ENCODE measurements at places on chromosomes 4 and X. TPM values are rescaled to one million over a fixed set of nuclear protein-coding genes. Genes with fewer than 3 reads are reported as not detected.

GRCh38 chr4:18914182-18914581, 892.6 kb upstream of the LCORL start:
- no peaks in the 10 kb centered on the region for H3K27me3 ChIP-seq
- H3K36me3 ChIP-seq, result no peaks in the 10 kb centered on the region
- DNase-seq, result no peak
- no peaks in the 10 kb centered on the region for H3K4me1 ChIP-seq
- no peak overlapping the region for H3K4me3 ChIP-seq

DNA sequence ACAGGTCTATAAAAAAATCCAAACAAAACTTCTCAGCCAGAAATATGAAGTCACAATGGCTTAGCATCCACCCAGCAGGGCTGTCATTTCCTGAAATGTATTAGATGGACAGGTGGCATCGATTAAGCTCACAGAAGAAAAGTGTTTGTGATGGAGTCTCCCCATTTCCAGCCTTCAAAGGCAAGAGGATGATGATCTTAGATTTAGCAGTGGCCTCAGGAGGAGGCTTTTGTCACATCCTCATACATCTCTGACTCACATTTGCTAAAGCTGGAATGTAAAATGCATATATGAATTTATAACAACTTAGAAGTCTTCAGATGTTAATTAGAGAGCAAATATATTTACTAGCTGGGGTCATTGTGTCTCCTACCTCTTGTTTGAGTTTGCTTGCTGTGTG, 441.9 kb downstream of the SPRY1 start:
- no peak for DNase-seq
- no peak overlapping the region for H3K27ac ChIP-seq
- no peaks in the 10 kb centered on the region for H3K27me3 ChIP-seq
- H3K4me1 ChIP-seq, result no peaks in the 10 kb centered on the region
- no peaks in the 10 kb centered on the region for H3K36me3 ChIP-seq

DNA sequence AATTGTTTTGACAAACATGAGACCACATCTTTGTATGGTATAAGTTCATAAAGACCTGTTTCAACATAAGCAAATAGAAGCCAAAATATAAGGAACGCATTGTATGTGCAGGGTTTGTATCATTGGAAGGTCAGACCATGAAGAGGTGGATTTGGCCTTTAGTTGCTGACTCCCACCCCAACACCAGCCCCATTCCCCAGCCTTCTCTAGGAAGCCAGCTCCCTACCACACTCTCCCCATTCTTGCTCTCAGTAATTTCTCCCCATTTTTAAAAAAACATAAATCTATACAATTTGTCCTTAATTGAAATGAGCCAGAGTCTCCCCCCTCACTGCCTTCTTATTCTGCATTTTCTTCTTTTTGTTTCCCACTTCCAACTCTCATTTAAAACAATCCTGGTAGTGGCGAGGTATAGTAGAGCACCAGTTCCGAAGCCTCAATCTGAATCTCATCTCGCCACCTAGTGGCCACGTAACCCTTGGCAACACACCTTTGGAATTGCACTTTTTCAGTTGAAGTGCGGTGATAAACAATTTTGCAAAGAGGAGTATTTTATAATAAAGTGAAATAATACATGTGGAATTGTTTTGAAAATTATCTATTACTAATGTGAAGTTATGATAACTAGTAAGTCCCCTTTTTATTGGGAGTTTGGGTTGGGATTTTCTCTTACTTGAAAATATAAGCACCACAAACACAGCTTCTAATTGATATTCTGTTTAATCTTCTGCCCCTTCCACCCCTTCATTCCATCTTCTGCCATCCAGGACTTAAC, 126.6 kb downstream of the ASB9 start:
- H3K27me3 ChIP-seq, result no peaks in the 10 kb centered on the region
- peak overlapping the region; percentile 57 for H3K4me3 ChIP-seq
- peak overlapping the region; percentile 37 for H3K27ac ChIP-seq
- peaks cover 12% of the 10 kb centered on the region for H3K4me1 ChIP-seq

DNA sequence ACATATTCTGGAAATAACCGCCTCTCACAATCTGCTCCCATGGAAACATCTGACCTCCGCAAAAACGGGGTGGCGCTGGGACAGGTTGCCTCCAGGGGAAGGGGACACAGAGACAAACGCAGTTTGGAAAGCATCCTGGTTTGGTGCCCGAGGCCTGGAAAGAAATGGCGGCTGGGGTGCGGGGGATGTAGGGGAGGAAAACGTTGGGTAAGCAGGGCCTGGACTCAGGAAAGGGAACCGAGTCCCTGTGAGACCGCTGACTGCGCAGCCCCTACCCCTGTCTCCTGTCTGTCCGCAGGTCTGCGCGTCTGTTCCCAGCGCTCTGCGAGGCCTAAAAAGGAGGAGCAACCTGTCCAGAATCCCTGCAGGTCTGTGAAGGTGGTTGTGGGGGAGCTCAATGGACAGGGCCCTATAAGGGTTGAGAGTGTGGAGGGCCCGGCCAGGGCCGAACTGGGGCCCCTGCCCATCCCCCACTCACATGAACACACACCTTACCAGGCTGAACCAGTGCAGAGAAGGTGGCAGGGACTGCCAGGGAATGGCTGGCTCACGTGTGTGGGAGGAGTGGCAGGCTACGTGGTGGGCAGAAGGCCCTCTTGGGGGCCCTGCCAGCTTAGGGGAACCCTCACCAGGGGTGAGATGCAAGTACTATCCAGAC, 672 bp downstream of the TCEAL3 start:
- H3K4me1 ChIP-seq, result no peaks in the 10 kb centered on the region
- H3K27ac ChIP-seq, result peak overlapping the region; percentile 35
- peaks cover 23% of the 10 kb centered on the region for H3K27me3 ChIP-seq
- H3K36me3 ChIP-seq, result no peaks in the 10 kb centered on the region

Gene GYPA
- not detected for total RNA-seq

- no peak for DNase-seq
- H3K36me3 ChIP-seq, result no peaks in the 10 kb centered on the region
- H3K27me3 ChIP-seq, result no peaks in the 10 kb centered on the region
- no peak overlapping the region for H3K4me3 ChIP-seq
Observed at GRCh38 chrX:136041254-136041812, 56.1 kb downstream of the SLC9A6 start.

DNA sequence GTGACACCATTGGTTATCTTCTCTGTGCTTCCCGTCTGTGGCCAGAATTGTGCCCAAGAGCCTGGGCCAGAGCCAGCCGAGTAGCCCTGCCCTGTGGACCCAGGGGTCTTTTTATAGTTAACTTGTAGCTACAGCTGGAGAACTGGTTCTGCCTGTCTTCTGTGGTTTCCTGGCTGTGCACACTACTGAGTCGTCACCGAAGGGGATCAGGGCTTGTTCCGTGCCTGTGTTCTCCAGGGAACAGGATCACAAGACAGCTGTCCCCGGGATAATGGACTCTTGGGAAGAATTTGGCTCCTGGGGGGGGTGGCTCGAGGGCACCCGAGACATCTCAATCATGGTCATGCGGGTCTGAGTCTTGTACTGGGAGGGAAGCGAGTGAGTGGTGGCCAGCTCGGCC, 22.1 kb upstream of the OPN1LW start:
- no peaks in the 10 kb centered on the region for H3K36me3 ChIP-seq
- H3K4me3 ChIP-seq, result no peak overlapping the region
- no peak for DNase-seq
- no peak overlapping the region for H3K27ac ChIP-seq
- no peaks in the 10 kb centered on the region for H3K27me3 ChIP-seq

- H3K27me3 ChIP-seq, result peaks cover 38% of the 10 kb centered on the region
- no peak overlapping the region for H3K27ac ChIP-seq
- no peak overlapping the region for H3K4me3 ChIP-seq
- no peak for DNase-seq
- H3K36me3 ChIP-seq, result no peaks in the 10 kb centered on the region
Observed at GRCh38 chr4:87855559-87855958, 22.8 kb downstream of the MEPE start.

GRCh38 chrX:109760922-109761250, 27.8 kb upstream of the ACSL4 start:
- H3K27ac ChIP-seq, result no peak overlapping the region
- no peak for DNase-seq
- H3K4me3 ChIP-seq, result no peak overlapping the region
- H3K36me3 ChIP-seq, result peaks cover under 1% of the 10 kb centered on the region
- peaks cover 18% of the 10 kb centered on the region for H3K4me1 ChIP-seq

- no peak overlapping the region for H3K27ac ChIP-seq
- H3K27me3 ChIP-seq, result no peaks in the 10 kb centered on the region
- peaks cover 4% of the 10 kb centered on the region for H3K36me3 ChIP-seq
- H3K4me1 ChIP-seq, result no peaks in the 10 kb centered on the region
- no peak for DNase-seq
Observed at GRCh38 chr4:74757136-74757535, 37.2 kb downstream of the BTC start.

Gene PFKFB1
- total RNA-seq, result 0.24 TPM

Gene CCDC149
- total RNA-seq, result not detected

DNA sequence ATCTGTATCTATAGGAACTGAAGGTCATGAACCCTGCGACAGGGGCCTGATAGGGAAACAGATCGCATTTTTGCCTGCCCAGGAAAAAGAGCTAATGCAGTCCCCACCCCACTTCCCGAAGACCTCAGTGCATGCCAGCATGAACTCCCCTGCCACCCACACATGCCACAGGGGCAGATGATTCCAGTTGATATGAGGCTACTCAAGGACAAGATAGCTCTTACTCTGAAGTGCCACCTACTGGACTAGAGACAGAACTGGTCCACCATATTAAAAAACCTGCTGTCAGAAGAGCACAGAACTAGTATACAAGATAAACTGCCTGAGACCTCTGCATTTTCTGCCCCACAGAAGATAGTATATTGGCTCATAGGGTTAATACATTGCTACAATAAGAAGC, 68.0 kb downstream of the YIPF7 start:
- H3K4me3 ChIP-seq, result no peak overlapping the region
- no peak for DNase-seq
- H3K36me3 ChIP-seq, result no peaks in the 10 kb centered on the region
- H3K4me1 ChIP-seq, result no peaks in the 10 kb centered on the region

Gene PWWP3B
- not detected for total RNA-seq

DNA sequence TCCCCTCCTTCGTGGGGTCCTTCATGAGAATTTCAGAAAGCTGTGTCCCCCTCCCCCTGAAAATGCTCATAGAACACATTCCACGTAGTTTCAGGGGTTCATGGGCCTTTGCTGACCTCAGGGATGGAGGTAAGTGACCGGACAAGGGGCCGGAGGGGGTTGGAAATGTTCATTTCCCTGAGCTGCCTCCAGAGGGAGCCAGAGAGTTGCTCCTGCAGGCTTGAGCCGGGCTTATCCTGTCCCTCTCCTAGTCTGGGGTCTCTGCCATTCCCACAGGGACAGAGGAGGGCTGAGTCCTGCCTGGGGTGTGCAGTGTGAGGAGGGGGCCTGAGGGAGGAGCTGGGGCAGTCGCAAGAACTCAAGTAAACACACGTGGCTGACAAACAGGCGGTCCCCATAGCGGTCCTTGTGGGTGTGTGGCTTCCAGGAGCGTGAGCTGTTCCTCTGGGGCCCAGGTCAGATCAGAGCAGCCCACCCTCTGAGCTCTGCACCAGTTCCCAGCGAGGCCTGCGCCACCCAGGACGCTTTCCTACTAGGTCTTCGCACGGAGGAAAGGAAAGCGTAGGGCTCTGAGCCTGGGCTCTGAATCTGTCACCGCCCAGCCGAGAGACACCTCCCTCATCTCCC, 62.5 kb downstream of the WFS1 start:
- no peak overlapping the region for H3K4me3 ChIP-seq
- H3K27ac ChIP-seq, result no peak overlapping the region
- DNase-seq, result no peak
- H3K27me3 ChIP-seq, result peaks cover 7% of the 10 kb centered on the region
- H3K4me1 ChIP-seq, result peaks cover 3% of the 10 kb centered on the region

DNA sequence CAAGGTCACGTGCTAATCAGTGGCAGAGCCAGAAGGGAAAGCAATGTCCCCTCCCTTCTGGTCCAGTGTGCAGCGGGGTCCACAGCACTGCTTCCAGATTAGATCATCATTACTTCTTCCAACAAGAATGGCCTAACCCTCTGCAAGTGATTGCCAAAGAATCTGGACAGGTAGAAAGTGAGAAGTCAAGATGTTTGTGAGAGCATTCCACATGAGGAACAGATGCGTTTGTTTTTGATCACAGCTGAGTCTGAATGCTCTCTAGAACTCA, 147.7 kb downstream of the SHROOM3 start:
- H3K4me3 ChIP-seq, result no peak overlapping the region
- no peak for DNase-seq
- H3K36me3 ChIP-seq, result no peaks in the 10 kb centered on the region
- H3K27ac ChIP-seq, result no peak overlapping the region

DNA sequence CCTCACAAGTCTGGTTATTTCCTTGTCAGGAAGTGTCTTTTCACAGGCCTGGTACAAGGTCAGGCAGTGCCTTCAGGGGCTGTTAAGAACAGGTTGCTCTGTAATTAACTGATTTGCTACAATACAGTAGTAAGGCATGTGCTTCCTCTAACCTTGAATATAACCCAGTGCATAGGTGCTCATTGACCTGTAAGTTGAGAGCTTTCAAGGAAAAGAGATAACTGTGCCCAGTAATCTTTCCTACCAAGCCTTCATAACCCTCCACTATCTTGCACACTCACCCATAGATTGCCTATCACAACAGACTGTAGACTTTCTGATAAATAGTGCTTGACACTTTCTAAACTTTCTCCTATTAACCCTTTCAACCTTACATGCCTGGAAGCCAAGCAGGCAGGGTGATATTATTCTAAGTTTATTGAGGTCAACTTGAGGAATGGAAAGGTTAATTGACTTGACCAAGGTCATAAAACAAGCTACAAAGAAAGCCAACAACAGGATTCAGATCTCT, 148.1 kb downstream of the PPARGC1A start:
- no peak overlapping the region for H3K27ac ChIP-seq
- no peaks in the 10 kb centered on the region for H3K36me3 ChIP-seq
- no peaks in the 10 kb centered on the region for H3K4me1 ChIP-seq
- DNase-seq, result no peak
- H3K4me3 ChIP-seq, result no peak overlapping the region

DNA sequence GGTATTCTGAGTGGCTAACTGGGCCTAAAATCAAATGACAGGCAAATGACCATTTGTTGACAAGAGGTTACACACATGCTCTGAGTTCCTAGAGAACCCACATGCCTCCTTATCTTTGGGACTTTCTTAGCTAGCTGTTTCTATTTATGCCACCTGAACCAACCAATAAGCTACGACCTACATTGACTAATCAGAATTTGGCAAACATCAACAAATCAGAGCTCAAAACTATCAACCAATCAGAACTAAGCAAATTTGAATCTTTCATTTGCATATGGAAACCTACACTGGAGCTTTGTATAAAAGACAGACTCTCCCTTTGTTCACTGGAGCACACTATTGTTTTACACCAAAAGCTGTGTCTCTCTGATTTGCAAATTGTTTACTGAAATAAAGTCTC, 192.0 kb downstream of the CXXC4 start:
- H3K27me3 ChIP-seq, result no peaks in the 10 kb centered on the region

Gene PCSK1N
- 0.55 TPM for total RNA-seq

All from natural killer cell treated with Interleukin-12 subunit alpha and Interleukin-12 subunit beta and Interleukin-15 and Interleukin-18, amount 100 ng/mL, for 72 hours (primary cell).